Small intestine (tissue), 16 donors: ENCODE measurements at places on chromosomes 12 and 14. TPM values are rescaled to one million over a fixed set of nuclear protein-coding genes. Genes with fewer than 3 reads are reported as not detected.

The RBMS2 gene
- 2.0 TPM for polyA plus RNA-seq

The LTBP2 gene
- 0.54 TPM for polyA plus RNA-seq

The SOS2 gene
- 19.5 TPM for polyA plus RNA-seq

The SLC6A15 gene
- polyA plus RNA-seq: 1.0 TPM

The ITGB7 gene
- polyA plus RNA-seq: 1.8 TPM

The ACOT4 gene
- polyA plus RNA-seq: 2.5 TPM

- no peak for DNase-seq
- H3K4me3 ChIP-seq: no peak overlapping the region
- no peaks in the 10 kb centered on the region for H3K4me1 ChIP-seq
- H3K36me3 ChIP-seq: no peaks in the 10 kb centered on the region
- H3K27me3 ChIP-seq: no peaks in the 10 kb centered on the region
Observed at GRCh38 chr14:61484031-61484430, 162.7 kb downstream of the PRKCH start.

GRCh38 chr12:105803292-105803691, 335.5 kb downstream of the NUAK1 start:
- no peaks in the 10 kb centered on the region for H3K36me3 ChIP-seq
- DNase-seq: no peak
- no peaks in the 10 kb centered on the region for H3K4me1 ChIP-seq
- no peak overlapping the region for H3K4me3 ChIP-seq

DNA sequence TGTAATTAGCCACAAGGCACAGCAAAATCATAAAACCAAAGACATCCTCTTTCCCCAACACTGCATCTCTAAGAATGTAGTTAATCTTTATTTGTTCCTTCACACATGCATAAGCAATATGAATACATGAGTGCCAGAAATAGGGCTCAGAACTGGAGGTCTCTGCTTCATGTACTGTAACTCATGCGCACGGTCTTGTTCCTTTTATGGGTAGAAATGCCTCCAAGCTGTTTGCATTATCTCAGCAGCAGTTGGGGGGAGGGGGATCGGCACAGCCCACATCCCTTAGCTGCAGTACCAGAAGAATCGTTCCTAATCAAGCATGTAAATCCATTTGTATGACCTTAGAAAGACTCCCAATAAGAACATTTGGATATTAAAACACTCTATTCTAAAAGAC, 20.0 kb downstream of the RHOJ start:
- DNase-seq: peak; percentile 6
- H3K27me3 ChIP-seq: no peaks in the 10 kb centered on the region
- no peaks in the 10 kb centered on the region for H3K36me3 ChIP-seq

GRCh38 chr12:3662521-3662921, 90.4 kb downstream of the CRACR2A start:
- H3K4me1 ChIP-seq: no peaks in the 10 kb centered on the region
- DNase-seq: no peak
- H3K4me3 ChIP-seq: no peak overlapping the region
- H3K27me3 ChIP-seq: no peaks in the 10 kb centered on the region

- H3K36me3 ChIP-seq: peaks cover 2% of the 10 kb centered on the region
- peak overlapping the region; percentile 5 for H3K4me3 ChIP-seq
- DNase-seq: peak; percentile 51
- H3K27me3 ChIP-seq: no peaks in the 10 kb centered on the region
Observed at GRCh38 chr14:68814539-68815297, 21.9 kb upstream of the ZFP36L1 start.

DNA sequence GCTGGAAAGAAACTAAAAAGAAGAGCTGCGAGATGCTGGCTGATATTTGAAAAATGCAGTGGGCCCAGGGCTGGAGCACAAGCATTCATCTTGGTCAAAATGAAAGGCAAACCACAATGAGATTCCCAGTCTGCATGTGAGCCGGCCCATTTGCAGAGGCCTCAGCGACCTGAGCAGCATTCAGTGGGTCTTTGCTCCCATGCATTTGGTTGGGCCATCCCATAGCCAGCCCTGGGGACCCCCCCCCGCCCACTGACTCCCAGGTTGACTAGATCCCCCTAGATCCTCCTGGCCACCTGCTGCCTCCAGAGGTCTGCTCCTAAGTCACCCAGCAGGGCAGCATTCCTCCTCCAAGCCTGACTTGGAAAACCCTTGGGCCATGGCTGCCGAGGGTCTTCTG, 59.8 kb downstream of the PRMT8 start:
- H3K36me3 ChIP-seq: no peaks in the 10 kb centered on the region
- no peaks in the 10 kb centered on the region for H3K4me1 ChIP-seq
- H3K27ac ChIP-seq: no peak overlapping the region

GRCh38 chr12:98955284-98955683, 310.2 kb downstream of the APAF1 start:
- H3K27me3 ChIP-seq: no peaks in the 10 kb centered on the region
- no peaks in the 10 kb centered on the region for H3K4me1 ChIP-seq
- H3K27ac ChIP-seq: no peak overlapping the region
- no peak for DNase-seq
- no peaks in the 10 kb centered on the region for H3K36me3 ChIP-seq

DNA sequence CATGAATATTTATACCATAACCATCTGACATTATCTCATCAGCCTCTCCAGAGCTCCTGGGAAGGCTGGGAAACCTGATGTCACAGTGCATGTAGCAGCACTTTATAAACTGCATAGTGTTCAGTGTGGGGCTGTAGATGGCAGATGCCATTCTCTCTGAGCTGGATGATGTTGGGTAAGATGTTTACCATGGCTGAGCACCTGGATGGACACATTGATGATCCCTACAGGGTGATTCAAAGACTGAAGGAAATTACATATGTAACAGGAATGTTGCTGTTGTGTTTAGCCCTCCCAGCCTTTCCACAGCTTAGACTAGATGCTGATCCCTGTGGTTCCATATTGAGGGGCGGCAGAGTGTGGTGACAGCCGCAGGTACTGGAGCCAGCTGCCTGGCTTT, 37.4 kb downstream of the IFT43 start:
- no peak for DNase-seq
- no peak overlapping the region for H3K27ac ChIP-seq
- no peaks in the 10 kb centered on the region for H3K27me3 ChIP-seq
- peaks cover 4% of the 10 kb centered on the region for H3K4me1 ChIP-seq
- peaks cover 6% of the 10 kb centered on the region for H3K36me3 ChIP-seq

- DNase-seq: no peak
- no peak overlapping the region for H3K4me3 ChIP-seq
- no peaks in the 10 kb centered on the region for H3K36me3 ChIP-seq
- H3K27me3 ChIP-seq: no peaks in the 10 kb centered on the region
Observed at GRCh38 chr12:19608039-19608438, 168.7 kb downstream of the AEBP2 start.

GRCh38 chr14:87306409-87307168, 686.4 kb downstream of the GALC start:
- no peaks in the 10 kb centered on the region for H3K27me3 ChIP-seq
- no peak overlapping the region for H3K4me3 ChIP-seq
- H3K27ac ChIP-seq: no peak overlapping the region
- no peak for DNase-seq
- no peaks in the 10 kb centered on the region for H3K4me1 ChIP-seq

DNA sequence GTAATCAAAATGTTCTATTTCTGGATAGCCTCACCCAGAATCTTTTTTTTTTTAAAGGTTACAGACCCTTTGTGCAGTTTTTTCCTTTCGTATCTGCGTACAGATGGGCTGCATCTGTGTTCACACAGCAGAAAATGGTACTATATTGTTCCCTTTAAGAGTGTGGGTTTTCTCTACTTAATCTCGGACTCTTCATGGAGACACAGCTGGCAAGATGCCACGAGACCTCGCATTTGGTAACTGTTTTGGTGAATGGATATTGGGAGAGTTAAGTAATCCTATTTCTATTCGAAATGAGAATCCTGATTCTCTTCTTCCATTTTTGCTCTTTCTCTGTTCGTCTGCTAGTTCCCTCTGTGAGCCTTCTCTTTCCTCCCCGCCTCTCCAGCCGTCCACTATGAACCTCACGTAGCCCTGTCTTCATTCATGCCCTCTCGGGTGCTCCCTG, 85.7 kb downstream of the SAMD4A start:
- H3K4me1 ChIP-seq: no peaks in the 10 kb centered on the region
- H3K27me3 ChIP-seq: no peaks in the 10 kb centered on the region
- no peak for DNase-seq
- H3K36me3 ChIP-seq: no peaks in the 10 kb centered on the region

DNA sequence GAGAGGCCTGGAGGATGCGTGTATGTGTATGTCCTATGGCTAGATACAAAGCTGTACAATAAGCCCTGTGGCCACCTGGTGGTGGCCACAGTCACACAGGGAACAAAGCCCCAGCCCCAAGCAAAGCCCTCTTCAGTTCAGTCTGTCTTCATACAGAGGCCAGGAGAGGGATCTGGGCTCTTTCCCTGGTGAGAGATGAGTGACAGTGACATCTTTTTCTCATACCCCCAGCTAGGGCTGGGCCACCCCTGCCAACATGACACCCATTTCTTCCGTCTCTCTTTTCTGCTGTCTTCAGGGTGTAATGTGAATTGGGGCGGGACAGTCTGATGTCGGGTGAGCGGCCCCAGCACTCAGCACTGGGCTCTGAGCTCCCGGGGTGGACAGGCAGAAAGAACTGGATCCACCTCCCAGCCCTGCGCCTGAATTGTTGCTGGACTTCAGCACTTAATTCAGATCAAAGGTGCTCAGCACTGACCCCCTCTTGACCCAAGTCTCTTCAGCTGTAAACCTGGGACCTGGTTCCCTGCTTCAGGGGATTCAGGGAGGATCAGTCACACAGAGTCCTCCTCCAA, 59.8 kb downstream of the SERPINA3 start:
- no peak for DNase-seq
- H3K4me3 ChIP-seq: no peak overlapping the region
- H3K36me3 ChIP-seq: no peaks in the 10 kb centered on the region
- H3K4me1 ChIP-seq: no peaks in the 10 kb centered on the region
- no peak overlapping the region for H3K27ac ChIP-seq
- H3K27me3 ChIP-seq: no peaks in the 10 kb centered on the region

DNA sequence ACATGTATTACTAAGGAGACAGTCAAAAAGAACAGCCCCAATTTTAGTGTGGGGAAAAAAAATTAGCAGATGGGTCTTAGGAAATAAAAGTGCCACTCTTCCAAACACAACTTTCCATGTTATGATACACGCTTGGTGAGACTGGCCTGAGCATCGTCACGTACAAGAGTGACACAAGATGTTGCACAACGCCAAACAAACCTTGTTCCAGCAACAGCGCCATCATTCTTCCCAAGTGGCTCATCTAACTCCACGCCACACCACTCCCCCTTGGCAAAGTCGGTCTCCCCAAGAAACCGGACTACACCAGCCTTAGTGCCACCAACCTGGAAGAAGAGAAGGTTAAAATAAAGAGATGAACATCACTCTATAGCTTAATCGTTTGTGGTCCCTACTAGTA, 58.7 kb downstream of the CLIP1 start:
- H3K4me3 ChIP-seq: no peak overlapping the region
- DNase-seq: no peak
- no peak overlapping the region for H3K27ac ChIP-seq
- no peaks in the 10 kb centered on the region for H3K27me3 ChIP-seq
- H3K4me1 ChIP-seq: peaks cover 9% of the 10 kb centered on the region
- peaks cover 14% of the 10 kb centered on the region for H3K36me3 ChIP-seq

- H3K4me3 ChIP-seq: no peak overlapping the region
- DNase-seq: no peak
- peaks cover 5% of the 10 kb centered on the region for H3K4me1 ChIP-seq
- H3K36me3 ChIP-seq: no peaks in the 10 kb centered on the region
- no peak overlapping the region for H3K27ac ChIP-seq
Observed at GRCh38 chr14:77763316-77763715, 2.4 kb upstream of the SNW1 start.

DNA sequence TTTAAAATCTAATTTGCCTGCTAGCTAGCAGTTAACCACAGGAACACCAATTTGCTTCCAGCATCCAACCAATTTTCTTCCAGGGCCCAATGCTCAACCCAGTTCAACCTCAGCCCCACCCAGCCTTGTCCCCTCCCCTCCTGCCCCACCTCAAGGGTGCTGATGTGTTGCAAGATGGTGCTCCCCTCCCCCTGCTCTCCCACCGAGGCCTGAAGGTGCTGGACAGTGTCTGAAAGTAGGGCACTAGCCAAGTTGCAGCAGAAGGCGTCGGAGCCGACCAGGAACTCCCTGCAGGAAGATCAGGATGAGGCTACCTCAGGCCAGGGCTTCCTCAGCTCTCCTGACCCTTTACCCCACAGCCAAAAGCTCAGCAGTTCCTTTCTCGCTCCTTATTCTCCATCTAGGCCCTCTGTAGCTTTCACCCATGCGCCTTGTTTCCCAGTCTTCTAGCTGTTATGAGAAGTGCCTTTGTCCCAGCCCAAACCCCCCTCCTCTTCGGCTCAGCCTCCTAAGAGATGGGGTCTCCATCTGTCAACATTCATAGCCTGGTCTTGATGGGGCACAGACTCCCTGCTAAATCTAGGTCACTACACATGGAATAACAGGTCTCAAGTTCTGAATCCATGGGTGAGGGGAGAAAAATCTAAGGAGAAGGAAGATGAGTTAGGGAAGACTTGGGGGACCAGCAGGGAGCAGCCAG, 3.6 kb downstream of the STAT6 start:
- H3K27me3 ChIP-seq: no peaks in the 10 kb centered on the region
- peaks cover 21% of the 10 kb centered on the region for H3K36me3 ChIP-seq
- DNase-seq: no peak
- H3K27ac ChIP-seq: no peak overlapping the region

DNA sequence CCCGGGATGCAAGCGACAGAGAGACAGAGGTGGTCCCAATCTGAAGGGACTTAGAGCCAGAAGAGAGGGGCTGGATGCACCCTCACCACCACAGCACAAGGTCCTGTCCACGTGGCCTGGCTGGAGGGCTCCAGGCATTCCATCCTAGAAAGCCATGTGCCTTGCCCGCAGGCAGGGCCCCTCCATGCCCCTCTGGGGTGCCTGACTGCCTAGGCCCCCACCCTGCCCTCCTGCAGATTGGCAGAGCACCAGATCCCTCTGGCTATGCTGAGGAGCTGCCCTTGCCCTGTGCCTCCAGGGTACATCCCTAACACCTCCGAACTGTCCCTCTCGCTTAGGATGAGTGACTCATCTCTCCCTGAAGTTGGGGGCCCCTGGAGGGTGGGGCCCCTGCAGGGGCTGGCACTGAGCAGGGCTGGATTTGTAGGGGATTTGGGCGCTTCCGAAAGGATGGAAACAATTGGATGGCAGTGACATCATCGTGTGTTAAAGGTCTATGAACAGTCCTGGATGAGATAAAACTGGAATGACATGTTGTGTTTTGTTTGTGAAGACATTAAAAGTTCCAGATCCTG, 50.9 kb downstream of the CHGA start:
- H3K4me3 ChIP-seq: no peak overlapping the region
- H3K27ac ChIP-seq: no peak overlapping the region
- DNase-seq: no peak
- H3K4me1 ChIP-seq: peaks cover 26% of the 10 kb centered on the region
